ENCODE measurements at places on chromosomes 16 and 17. TPM values are rescaled to one million over a fixed set of nuclear protein-coding genes. Genes with fewer than 3 reads are reported as not detected.

Gene CNGB1
- total RNA-seq, result not detected

Gene AOC2
- 0.86 TPM for total RNA-seq

Gene CACNG4
- not detected for total RNA-seq

Gene ATP2A1
- total RNA-seq, result 0.42 TPM

DNA sequence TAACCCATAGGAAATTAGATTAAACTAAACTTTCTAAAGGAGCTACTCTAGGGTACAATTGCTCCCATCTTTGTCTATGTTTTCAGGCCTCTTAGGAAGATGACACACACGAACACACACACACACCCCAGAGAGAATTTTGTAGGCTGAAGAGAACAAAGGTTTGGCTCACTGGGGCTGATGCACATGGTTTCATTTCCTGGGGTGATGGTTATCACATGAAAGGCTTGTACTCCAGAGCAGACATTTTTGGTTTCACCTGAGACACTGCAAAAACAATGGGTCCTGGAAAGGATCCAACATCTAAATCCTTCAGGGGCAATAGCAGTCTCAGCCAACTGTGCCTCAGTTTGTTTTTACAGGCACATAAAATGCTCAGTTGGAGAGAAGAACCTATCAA lies 62.8 kb downstream of the GRB7 start:
- DNase-seq, result no peak

- DNase-seq, result no peak
These were observed 6.6 kb downstream of the PRAC1 start for GRCh38 chr17:48715496-48716399.

All from posterior vena cava (tissue), 2 donors.